HEK293T (cell line): ENCODE measurements at places on chromosomes 11 and 22.

DNA sequence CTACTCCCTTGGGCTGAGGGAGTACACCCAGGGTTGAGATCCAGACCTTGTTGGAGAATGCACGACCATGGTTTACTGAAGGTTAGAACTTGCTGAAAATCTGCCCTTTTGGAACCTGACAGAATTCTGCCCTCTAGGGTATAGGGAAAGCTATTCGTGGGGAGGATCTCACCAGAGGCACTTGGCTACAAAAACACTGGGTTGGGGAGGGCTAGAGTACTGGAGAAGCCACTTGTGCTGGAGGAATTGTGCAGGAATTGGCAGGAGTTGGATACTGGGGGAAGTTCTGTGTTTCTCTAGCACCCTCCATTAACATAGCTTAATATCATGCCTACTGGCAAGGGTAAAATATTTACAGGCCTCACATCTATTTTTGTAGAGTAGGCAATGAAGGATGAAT is 55.8 kb downstream of the PPME1 start:
- DNase-seq: no peak

- DNase-seq: peak; percentile 62
Observed at GRCh38 chr22:38230108-38230825, 28.5 kb downstream of the MAFF start.

DNA sequence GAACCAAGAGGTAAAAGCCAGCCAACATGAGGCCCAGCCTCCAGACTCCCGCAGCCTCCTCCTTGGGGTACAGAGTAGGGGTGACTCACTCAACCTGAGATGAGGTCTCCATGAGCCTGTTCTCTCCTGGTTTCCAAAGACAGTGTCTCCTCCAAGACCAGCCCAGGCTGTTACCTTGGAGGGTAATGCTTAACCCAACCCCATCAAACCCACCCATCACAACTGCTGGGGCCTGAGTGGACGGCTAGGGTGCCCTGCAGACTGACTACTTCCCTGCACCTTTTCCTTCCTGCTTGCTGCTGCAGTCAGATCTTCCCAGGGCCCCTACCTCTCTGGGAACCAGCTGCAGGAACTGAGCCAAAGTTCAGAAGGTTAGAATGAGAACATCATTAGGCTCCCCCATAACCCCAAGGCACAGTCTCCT is 5.1 kb upstream of the NOL12 start:
- no peak for DNase-seq

DNA sequence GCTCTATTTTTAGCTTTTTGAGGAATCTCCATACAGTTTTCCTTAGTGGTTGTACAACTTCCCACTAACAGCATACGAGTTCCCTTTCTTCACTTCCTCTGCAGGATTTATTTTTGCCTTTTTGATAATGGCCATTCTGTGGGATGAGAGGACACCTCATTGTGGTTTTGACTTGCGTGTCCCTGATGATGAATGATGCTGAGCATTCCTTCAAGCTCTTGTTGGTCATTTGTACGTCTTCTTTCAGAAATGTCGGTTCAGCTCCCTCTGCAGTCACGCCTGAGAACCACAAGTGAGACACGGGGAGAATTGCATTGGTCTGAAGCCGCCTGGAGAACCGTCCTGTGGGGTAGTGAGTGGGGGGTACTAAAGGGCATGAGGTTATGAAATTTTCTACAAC is 2.0 kb upstream of the KRTAP5-10 start:
- DNase-seq: peak; percentile 67

DNA sequence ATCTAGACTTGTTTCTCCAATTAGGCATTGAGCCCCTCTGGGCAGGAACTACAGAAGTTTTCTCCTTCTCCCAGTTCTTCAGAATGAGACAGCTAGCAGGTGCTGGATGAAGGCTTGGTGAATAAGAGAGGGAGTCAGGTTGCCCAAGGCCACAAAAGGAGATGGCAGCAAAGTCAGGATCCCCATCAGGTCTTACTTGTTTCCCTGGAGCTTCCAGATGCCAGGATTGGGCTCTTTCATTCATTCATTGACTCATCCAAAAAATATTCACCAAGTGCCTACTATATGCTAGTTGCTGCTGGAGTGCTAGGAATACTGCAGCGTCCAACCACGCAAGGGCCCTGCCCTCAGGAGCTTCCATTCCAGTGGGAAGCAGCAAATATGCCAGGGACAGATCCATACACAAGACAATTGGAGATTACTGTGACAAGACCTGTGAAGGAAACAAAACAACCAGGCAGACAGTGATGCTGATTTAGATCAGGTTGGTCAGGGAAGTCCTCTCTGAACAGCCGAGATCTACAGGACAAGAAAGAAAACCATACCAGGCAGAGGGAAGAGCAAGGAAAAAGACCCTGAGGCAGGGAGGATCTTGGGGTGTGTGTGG is 24.6 kb upstream of the LMO1 start:
- no peak for DNase-seq

GRCh38 chr11:134913391-134913790 is 501.3 kb upstream of the B3GAT1 start:
- DNase-seq: no peak

DNA sequence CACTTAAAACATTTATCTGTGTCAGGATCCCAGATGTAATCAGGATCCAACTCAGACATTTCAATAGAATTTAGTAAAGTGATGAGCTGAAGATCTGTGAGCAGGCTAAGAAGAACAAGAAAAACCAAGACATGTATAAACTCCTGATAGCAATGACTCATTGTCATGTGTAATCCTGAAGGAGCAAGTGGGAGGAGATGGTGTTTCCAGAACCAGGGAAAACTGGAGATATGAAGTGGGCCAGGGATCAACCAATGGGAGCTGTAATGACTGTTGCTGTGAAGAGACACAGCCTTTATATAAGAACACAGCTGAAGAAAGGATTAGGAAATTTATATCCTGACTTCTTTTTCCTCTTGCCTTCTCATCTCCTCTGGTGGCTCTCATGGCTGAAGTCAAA is 682.5 kb upstream of the ARHGAP42 start:
- DNase-seq: no peak

DNA sequence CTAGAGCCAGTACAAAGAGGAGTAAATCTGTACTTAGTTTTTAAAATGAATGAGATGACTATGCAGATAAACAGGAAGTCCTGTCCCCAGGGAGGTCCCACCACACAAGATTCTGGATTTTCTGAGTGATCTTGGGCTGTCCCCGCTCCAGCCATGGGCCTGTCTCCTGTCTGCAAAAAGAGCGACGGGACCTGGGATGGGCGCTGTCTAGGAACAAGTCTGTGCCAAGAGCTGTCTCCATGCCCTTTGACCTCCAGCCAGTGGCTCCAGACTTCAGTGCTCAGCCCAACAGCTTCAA is 6.0 kb downstream of the CSNK1E start:
- no peak for DNase-seq

DNA sequence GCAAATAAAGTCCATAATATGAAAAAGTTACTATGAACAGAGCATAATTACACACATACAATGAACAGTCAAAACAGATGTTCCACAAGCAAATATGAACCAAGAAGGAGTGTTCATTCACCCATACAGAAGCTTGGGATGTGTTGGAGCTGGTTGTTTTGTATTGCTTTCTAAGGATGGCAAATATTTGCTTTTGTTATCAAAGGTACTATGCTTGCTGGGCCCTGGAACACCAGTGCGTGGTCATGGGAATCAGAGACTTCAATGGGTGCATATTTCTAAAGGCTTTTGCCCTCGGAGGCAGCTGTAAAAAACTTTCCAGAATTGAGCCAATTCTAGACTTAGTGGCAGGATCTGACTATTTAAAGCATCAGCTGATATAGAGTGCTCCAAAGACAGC is 85.1 kb downstream of the BARX2 start:
- no peak for DNase-seq

- DNase-seq: no peak
Observed at GRCh38 chr22:27685515-27685914, 116.0 kb downstream of the MN1 start.

GRCh38 chr11:119509969-119510401 is 87.0 kb upstream of the THY1 start:
- DNase-seq: no peak

DNA sequence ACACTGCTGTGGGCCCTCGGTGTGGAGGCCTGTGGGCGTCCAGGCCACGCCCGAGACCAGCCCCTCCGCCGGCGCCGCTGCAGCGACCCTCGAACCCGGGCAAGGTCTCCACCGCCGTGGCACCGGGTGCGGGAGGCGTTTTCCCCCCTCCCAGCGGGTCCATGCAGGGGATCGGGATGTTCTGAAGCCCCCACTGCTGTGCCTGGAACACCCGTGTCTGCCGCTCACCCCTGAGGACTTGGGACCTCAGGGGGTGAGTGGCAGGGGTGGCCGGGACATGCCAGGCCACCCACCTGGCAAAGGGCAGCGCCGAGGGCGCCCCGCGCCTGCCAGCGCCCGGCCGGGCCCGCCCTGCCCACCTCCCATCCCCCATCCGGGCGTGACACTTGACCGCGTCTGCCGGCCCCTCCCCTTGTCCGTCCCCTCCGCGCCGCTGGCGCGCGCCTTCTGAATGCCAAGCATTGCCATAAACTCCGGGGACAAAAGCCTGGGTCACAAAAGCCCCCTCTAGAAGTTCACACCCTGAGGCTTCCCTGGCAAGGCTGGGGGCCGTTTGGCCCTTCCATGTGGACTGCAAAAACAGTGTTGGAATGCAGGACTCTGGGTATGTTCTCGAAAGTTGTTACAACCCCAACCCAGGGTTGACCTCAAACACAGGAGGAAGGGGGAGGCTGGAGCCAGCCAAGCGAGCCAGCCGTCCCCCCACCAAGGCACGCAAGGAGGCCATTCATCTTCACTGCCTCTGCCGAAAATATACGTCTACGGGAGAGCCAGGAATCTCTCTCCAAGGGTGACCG is 819 bp upstream of the KCNQ1OT1 start:
- peak; percentile 33 for DNase-seq

DNA sequence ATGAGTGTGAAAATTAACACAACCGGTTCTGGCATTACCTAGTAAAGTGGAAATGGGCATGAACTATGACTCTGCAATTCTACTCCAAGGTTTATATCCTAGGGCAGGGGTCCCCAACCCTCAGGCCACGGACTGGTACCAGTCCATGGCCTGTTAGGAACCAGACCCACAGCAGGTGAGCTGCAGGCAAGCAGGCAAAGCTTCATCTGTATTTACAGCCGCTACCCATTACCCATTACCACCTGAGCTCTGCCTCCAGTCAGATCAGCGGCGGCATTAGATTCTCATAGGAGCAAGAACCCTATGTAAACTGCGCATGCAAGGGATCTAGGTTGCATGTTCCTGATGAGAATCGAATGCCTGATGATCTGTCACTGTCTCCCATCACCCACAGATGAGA is 49.8 kb downstream of the MORC2 start:
- DNase-seq: no peak

GRCh38 chr11:35144806-35145205 is 5.8 kb downstream of the CD44 start:
- no peak for DNase-seq
